ENCODE measurements at places on chromosomes 3 and 15.

- peaks cover 26% of the 10 kb centered on the region for H3K36me3 ChIP-seq
- no peak overlapping the region for H3K27ac ChIP-seq
- H3K4me1 ChIP-seq: peaks cover 33% of the 10 kb centered on the region
Measured at GRCh38 chr3:186826410-186826975, 16.0 kb upstream of the ADIPOQ start.

DNA sequence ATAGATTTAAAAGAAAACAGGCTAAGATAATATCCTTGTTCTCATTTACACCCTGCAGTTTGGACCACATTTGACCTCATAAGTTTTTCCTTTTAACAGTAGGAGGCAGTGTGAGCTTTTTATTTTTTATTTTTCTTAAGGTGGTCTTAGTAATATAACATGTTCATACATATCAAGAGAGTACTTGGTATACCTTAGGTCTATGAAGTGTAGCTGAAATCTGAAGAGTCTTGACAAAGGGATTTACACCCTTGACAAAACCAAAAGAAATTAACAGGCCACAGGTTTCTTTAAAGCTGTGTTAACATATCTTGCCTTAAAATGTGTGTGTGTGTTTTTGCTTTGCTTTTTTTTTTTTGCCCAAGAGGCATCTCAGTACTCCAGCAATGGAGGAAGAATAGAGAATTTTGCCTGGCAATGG lies 3.2 kb downstream of the RAP2B start:
- H3K36me3 ChIP-seq: peaks cover 97% of the 10 kb centered on the region
- H3K4me3 ChIP-seq: peak overlapping the region; percentile 99
- no peaks in the 10 kb centered on the region for H3K27me3 ChIP-seq
- H3K4me1 ChIP-seq: peaks cover 40% of the 10 kb centered on the region
- no peak for DNase-seq

GRCh38 chr3:188126276-188126675 lies 27.7 kb upstream of the LPP start:
- H3K36me3 ChIP-seq: no peaks in the 10 kb centered on the region
- no peaks in the 10 kb centered on the region for H3K27me3 ChIP-seq
- DNase-seq: no peak
- H3K27ac ChIP-seq: no peak overlapping the region

DNA sequence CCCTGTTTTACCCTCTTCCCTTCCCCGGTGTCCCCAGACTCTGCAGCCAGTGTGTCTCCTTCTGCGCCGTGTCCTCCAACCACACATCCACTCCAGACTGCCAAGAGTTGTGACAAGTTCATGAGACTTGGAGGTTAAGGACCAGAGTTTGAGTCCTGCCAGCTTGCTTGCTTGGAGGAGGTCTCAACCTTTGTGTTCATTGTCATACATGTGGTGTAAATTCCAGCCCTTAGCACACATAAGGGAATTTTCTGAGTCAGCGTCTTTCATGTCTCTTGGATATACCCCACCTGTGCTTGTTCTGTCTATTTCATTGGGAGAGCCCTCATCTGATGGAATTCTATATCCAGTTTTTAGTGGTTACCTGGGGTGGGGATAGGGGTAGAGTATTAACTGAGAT lies 13.3 kb downstream of the CORO2B start:
- H3K27me3 ChIP-seq: peaks cover 70% of the 10 kb centered on the region
- DNase-seq: no peak
- H3K4me1 ChIP-seq: no peaks in the 10 kb centered on the region
- no peak overlapping the region for H3K4me3 ChIP-seq

GRCh38 chr3:67192466-67192865 lies 194.4 kb downstream of the KBTBD8 start:
- H3K4me1 ChIP-seq: no peaks in the 10 kb centered on the region
- H3K27me3 ChIP-seq: no peaks in the 10 kb centered on the region
- no peak overlapping the region for H3K27ac ChIP-seq

- H3K27ac ChIP-seq: no peak overlapping the region
- DNase-seq: peak; percentile 25
- no peaks in the 10 kb centered on the region for H3K36me3 ChIP-seq
- peak overlapping the region; percentile 20 for H3K4me3 ChIP-seq
Measured at GRCh38 chr3:147354623-147355022, 51.7 kb downstream of the ZIC4 start.

- H3K4me3 ChIP-seq: no peak overlapping the region
- no peaks in the 10 kb centered on the region for H3K4me1 ChIP-seq
- H3K27ac ChIP-seq: no peak overlapping the region
- no peaks in the 10 kb centered on the region for H3K27me3 ChIP-seq
- H3K36me3 ChIP-seq: peaks cover 14% of the 10 kb centered on the region
Measured at GRCh38 chr3:149933858-149934257, 36.8 kb downstream of the PFN2 start.

- H3K27me3 ChIP-seq: no peaks in the 10 kb centered on the region
- no peak for DNase-seq
- no peak overlapping the region for H3K4me3 ChIP-seq
Measured at GRCh38 chr3:146058241-146058640, 102.7 kb downstream of the PLOD2 start.

- H3K27ac ChIP-seq: no peak overlapping the region
- H3K4me1 ChIP-seq: no peaks in the 10 kb centered on the region
- DNase-seq: no peak
- no peak overlapping the region for H3K4me3 ChIP-seq
- H3K36me3 ChIP-seq: peaks cover 3% of the 10 kb centered on the region
- H3K27me3 ChIP-seq: no peaks in the 10 kb centered on the region
Measured at GRCh38 chr3:47251689-47252088, 30.9 kb downstream of the KIF9 start.

DNA sequence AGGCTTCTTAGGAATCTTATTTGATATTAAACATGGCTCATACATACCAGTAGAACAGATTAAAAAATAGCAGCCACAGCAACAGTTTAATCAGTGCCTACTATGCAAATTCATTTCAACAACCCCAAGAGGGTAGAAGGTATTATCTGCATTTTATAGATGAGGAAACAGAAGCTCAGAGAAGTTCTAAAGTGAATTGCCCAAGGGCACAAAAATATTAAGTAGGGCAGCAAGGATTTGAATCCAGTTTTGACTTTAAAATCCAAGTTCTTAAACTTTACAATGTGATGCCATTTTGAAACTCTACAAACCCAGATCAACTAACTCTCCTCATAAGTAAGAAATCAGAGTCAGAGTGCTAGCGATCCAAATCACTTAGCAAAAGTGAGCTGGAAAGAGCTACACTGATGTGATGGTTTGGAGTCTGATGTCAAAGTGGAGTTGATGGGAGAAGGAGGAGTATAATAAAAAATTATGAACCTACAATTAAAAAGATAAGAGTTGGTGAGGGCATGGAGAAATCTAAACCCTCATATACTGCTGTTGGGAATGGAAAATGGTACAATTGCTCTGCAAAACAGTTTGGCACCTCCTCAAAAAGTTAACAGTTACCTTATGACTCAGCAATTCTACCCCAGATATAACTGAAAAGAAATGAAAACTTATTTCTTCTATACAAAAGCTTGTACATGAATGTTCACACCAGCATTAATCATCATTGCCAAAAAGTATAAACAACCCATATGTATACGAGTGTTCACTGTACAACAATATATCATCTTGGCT lies 51.0 kb upstream of the PLXND1 start:
- DNase-seq: no peak
- H3K27me3 ChIP-seq: no peaks in the 10 kb centered on the region
- H3K27ac ChIP-seq: peak overlapping the region; percentile 30
- peak overlapping the region; percentile 6 for H3K4me3 ChIP-seq
- peaks cover 75% of the 10 kb centered on the region for H3K4me1 ChIP-seq
- H3K36me3 ChIP-seq: peaks cover 5% of the 10 kb centered on the region

GRCh38 chr3:132822266-132822665 lies 100.1 kb upstream of the NPHP3 start:
- H3K27me3 ChIP-seq: peaks cover 25% of the 10 kb centered on the region
- H3K27ac ChIP-seq: no peak overlapping the region
- H3K36me3 ChIP-seq: no peaks in the 10 kb centered on the region
- H3K4me3 ChIP-seq: no peak overlapping the region
- no peaks in the 10 kb centered on the region for H3K4me1 ChIP-seq

- peaks cover 100% of the 10 kb centered on the region for H3K27me3 ChIP-seq
- no peak for DNase-seq
- no peak overlapping the region for H3K4me3 ChIP-seq
- no peaks in the 10 kb centered on the region for H3K4me1 ChIP-seq
Measured at GRCh38 chr15:77863491-77864105, 213.9 kb downstream of the TBC1D2B start.
